ENCODE measurements at places on chromosomes 2 and 18.

DNA sequence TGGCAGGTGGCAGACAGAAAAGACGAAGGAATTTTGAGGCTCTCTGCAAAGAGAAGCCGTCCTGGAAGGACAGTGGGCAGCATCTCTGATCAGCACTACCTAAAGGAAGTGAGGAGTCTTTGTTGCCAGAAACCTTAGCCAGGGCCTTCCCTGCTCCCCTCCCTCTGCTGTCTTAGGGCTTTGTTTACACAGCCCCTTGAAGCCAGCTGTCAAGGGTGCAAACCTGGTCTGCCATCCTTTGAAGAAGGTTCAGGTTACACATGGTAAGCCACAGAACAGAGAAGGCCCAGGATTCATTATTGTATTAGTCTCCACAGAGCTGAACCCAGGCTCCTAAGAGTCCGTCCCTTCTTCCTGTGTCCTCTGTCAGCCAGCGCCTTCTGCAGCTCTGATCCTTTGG is 356.7 kb downstream of the TGIF1 start:
- DNase-seq, result no peak

DNA sequence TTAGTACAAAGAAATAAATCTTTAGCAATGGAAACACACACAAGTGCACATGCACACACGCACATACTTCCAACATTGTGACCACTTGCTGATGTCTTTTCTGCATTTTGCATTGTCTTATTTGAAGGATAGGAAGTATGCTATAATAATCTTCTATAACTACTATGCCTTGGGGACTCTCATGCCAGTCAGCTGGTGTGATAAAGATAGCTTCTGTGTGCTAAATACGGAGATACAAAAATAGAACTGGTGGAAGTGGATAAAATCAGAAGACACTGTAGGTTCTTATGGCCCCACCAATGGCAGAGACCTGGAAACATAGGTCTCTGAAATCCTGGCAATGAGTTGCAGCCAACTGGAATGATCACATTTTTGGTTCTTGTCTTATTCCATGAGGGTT is 31.5 kb upstream of the RASGRP3 start:
- no peak for DNase-seq

DNA sequence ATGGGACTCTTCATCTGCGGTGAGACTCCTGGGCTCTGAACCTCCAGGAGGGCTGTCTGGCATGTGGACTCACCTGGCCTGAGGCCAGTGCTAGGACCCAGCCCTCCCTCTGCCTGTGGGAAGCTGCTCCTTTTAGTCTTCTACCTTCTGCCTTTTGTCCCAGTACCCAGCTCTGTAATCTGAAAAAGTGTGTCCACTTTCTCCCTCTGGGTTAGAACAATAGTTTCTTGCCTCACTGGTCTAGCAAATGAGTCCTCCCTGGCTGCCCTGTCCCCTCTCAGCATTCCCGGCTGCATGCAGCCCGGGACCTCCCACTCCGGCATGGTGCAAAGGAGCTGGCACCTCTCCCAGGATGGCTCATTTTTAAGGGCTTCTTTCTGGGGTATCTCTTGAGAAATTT is 25.9 kb downstream of the GKN2 start:
- no peak for DNase-seq

DNA sequence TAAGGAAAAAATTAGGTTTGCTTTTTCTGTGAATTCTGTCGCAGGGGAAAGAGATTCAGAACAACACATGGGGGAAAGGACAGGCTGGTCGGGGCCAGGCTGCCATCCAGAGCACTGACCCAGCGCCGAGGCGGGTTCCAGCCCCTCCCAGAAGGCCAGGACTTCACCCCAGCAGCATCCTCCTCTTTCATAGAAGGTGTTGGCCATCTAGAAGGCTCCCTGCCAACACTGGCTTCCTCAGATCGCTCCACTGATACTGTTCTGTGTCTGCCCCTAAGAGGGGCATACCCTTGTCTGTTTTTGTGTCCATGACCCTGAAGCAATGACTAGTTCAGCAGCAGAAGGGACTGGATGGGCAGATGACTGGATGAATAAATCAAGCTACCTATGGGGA is 144.5 kb downstream of the HDAC4 start:
- DNase-seq, result no peak

GRCh38 chr2:234997389-234997788 is 45.6 kb downstream of the SH3BP4 start:
- no peak for DNase-seq
